Kidney (tissue), 22 donors: ENCODE measurements at places on chromosomes 4 and X. TPM values are rescaled to one million over a fixed set of nuclear protein-coding genes. Genes with fewer than 3 reads are reported as not detected.
A peak's percentile ranks its signal among the peaks of the same experiment; 100 is the strongest.

GRCh38 chr4:97394653-97395052, 748.6 kb downstream of the STPG2 start:
- DNase-seq, result no peak

- no peak for DNase-seq
Observed at GRCh38 chrX:118631586-118631985, 95.8 kb upstream of the IL13RA1 start.

DNA sequence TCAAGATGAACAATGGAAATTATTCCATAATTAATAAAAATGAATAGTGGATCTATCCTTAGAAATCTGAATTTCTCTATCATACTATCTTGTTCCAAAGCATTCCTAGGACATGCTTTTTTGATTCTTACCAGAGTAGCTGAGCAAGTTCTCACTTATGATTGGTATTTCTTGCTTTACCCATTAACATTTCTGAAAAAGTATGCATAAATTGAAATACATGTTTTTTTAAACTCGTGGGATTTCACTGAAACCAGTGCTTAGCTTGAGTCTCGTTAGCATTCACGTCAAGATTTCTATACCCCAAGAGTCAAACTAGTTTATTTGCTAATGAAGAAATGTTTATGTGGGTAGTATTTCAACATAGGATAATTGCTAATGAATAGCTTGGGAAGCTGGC, 89.0 kb downstream of the ELOVL6 start:
- no peak for DNase-seq

DNA sequence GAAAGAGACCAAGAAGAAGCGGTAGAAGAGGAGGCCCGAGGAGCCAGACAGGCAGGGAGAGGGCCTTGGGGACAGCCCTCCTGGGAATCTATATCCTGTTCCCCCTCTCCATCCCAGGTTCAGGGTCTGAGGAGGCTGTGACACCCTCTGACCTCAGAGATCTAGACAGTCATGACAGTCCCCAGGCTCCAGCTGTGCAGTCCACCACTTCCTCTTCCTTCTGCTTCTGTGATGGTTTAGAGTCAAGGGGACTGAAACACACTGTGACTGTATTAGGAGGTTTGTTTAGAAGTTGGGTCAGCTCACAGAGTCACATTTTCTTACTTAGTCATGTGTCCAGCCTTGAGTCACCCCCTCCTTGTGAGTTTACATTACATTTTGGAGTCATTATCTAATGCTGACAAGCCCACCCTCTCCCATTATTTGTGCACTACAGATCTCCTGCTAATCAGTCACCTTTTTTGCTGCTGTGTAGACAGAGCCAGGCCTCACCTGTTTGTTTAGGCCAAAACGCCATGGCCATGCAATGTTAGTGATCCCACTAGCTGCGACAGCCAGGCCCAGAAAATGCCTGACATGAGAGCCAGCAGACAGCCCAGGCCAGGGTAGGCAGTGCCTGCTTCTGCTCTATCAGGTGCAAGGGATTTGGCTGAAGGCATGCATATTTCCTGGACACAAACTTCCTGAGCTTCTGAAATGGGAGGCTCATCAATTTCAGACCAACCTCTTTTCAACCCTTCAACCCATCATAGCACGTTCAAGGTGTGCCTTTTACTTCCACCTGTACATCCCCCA, 26.0 kb downstream of the MANBA start:
- DNase-seq, result no peak

GRCh38 chr4:128393101-128393704, 105.6 kb upstream of the PGRMC2 start:
- peak; percentile 77 for DNase-seq

DNA sequence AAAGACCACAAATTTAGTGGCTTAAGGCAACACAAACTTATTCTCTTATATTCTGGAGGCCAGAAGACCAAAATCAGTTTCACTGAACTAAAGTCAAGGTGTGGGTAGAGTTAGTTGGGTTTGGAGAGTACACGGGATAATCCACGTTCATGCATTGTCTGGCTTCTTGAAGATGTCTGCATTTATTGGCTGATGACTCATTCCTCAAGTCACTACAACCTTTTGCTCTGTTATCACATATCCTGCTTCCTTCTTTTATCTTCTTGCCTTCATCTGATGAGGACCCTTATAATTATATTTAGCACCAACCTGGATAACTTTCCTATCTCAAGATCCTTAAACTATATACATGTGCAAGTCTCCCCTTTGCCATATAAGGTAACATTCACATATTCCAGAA, 590.0 kb downstream of the FSTL5 start:
- no peak for DNase-seq

DNA sequence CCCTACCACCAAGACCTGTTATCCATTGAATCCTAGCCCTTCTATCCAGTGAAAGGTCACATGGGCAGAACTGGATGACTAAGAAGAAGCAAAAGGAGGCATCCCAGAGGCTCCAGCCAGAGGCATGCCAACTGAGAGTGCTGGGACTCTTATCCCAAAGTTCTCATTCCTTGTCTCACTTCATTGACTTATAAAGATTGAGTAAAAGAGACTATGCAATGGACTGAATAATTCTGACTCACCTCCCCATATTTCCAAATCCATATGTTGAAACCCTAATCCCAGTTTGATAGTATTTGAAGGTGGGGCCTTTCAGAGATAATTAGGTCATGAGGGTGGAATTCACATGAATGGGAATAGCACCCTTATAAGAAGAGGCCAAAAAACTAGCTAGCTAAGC, 131.4 kb downstream of the COL25A1 start:
- DNase-seq, result no peak

DNA sequence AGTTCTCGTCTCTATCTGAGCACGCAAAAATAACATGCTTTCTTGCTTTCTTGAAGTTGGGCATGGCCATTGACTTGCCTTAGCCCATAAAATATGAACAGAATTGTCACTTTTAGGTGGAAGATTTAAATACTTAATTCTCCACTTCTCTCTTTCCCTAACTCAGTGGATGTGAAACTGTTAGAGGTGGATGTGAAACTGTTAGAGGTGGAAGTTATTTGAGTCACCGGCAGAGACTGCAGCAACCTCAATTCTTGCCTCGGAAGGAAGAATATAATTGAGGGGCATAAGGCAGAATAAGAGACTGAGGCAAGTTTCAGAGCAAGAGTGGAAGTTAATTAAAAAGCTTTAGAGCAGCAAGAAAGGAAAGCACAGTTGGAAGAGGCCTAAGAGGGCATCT, 2.8 kb upstream of the PARM1 start:
- DNase-seq, result no peak

DNA sequence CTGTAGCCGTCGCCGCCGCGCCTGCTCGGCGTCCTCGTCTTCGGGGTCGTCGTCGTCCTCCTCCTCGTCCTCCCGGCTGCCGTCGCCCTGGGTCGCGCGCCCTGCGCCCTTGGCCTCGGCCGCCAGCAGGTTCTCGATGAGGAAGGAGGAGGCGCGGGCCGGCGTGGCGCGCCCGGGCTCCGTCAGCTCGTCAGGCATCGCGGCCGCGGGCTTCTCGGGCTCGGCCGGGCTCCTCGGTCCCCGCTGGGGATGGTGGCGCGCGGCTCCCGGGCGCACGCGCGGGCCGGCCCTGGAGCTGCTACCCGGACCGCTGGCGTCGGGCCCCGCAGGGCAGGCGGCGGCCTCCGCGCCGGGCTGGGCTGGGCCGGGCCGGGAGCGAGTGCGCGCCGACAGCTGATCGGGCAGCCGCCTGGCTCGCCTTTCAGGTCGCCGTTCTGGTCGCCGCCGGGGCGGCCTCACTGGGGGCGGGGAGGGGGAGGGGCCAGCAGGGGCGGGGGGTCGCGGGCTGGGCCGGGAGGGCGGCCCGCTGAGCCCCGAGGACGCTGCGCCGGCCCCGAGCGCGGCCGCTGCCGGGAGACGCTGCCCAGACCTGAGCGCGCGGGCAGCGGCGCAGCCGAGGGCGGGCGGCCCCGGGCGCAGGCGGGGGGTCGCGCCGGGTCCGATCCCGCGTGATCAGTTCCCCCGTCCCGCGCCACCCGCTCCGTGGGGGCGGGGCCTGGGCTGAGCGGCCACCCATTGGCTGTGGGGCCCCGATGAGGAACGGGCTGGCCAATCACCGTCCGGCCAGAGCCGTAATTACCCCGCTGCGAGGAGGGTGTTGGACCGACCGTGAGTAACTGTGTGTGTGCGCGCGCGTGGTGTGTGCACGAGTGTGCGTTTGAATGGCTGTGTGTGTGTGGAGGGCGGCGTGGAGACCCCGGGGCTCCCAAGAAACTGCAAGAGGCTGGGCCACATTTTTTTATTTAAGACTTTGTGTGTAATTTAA, at the start of gene HMX1:
TSS of gene HMX1 (minus strand) at position 423 of the 985 bp plus-strand sequence. CDS start at position 198, 225 bp downstream.
- DNase-seq, result peak; percentile 55

DNA sequence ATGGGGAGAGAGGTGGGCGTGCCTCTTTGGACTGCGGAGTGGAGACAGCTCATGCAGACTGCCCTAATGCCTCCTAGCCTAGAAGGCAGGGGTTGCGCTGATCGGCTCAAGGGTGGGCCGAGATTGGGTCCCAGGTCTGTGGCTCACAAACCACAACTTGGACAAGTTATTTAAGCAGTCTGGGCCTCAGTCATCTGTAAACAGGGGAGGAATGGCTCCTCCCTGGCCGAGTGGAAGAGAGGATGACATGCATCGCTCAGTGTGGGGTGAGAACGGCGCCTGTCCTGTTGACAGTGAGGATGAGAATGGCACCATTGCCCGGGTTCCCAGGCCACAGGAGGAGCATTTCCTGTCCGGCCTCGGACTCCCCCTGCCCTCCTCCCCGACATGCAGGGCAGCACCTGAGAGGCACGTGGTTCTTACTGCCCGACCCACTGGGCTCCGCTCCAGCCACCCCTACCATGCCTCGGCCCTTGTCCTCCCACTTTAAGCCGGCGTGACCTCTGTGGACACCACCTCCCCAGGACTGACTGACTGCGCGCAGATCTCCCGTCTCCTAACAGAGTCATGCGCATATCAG, 40.3 kb upstream of the GRPEL1 start:
- DNase-seq, result no peak

DNA sequence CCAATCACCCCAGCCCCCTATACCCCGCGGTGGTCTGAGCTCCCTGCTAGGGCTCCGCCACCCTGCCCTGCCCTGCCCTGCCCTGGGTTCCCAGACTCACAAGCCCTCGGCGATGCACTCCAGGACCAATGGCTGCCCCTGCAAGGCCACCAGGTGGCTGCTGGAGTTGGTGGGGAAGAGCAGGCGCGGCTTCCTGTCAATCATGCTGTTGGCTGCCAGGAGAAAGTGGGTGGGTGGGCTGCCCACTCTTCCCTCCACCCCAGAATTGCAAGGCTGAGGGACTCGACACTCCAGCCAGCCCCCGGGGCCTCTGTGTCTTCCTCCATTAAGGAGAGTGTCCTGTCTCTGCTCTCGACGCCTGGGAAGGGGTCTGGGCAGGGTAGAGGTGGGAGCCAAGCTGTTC, 15.7 kb downstream of the L1CAM start:
- no peak for DNase-seq

DNA sequence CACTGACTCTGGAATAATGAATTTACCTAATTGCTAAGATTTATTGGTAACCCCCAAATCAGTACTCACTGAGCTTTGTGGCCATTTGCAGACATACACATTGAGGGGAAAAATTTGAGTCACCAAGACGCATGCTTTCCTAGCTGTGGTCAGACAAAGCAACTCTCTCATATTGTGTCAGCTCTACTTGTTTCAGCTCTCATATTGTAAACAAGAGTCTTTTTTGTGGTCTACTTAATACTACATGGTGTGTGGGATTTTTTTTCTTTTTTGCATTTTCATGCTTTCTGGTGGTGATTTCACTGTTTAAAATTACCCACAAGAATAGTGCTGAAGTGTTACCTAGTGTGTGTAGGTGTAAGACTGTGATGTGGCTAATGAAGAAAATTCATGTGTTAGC, 428.2 kb upstream of the GALNT7 start:
- no peak for DNase-seq

GRCh38 chrX:46354481-46354880, 190.7 kb downstream of the ZNF674 start:
- no peak for DNase-seq

GRCh38 chr4:2689825-2690700, 66.1 kb downstream of the TNIP2 start:
- no peak for DNase-seq

DNA sequence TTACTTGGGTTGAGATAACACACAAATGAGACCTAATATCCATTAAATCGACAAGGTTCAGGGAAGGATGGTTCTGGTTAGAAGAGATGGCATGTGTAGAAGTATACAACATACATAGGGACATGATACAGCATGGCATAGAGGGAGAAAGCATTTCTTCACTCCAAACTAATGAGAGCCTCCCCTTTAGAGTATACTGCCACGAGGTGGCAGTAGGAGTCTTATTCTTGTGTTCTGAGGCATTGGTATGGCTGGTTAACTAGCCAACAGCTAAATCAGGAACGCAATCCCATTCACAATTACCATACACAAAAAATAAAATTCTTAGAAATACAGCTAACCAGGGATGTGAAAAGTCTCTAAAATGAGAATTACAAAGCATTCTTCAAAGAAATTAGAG, 29.1 kb upstream of the TRO start:
- DNase-seq, result peak; percentile 38

GRCh38 chrX:31217084-31217483, 145.2 kb upstream of the FTHL17 start:
- DNase-seq, result no peak

DNA sequence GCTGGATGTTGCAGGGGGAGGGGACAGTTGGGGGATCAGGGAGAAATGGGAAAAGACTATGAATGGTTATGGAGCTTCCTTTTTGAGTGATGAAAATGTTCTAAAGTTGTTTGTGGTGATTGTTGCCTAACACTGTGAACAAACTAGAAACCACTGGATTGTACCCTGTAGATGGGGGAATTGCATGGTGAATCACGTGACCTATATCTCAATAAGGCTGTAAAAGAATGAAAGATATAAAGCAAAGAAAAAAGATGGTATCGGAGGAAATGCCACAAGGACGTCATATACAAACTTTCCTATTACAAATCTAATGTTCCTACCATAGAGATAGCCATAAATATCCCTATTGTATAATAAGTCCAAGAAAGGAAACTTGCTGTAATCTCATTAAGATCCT, 20.6 kb upstream of the CT55 start:
- no peak for DNase-seq

- no peak for DNase-seq
Observed at GRCh38 chr4:147840838-147841738, 109.2 kb downstream of the ARHGAP10 start.

DNA sequence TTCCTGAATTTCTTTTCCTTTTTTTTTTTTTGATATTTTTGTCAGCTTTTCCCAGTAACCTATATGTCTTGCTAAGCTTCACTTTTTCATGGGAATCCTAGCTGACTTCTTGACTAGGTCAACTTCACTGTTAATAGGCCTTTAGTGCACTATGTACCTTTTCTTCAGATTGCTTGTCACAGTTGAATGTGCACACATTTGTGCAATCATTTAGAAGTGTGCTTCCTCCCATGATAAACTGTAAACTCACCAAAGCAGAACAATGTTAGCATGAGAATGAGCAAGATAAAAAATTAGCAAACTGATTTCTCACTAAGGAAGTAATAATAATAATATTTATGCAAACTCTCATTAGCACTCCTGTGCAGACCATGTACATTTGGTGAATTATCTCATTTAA, 173.2 kb downstream of the PABPC4L start:
- no peak for DNase-seq

The GYPE gene
- 0.63 TPM for total RNA-seq

The NAP1L2 gene
- total RNA-seq, result 9.8 TPM

The ATP2B3 gene
- total RNA-seq, result not detected

The MAGEC1 gene
- not detected for total RNA-seq

The KCNIP4 gene
- total RNA-seq, result 43.9 TPM

The HHIP gene
- total RNA-seq, result 0.85 TPM

The LPAR4 gene
- 0.16 TPM for total RNA-seq

The PDK3 gene
- total RNA-seq, result 17.0 TPM

The AREG gene
- 11.8 TPM for total RNA-seq
